ENCODE measurements at places on chromosomes 5 and 9.
A peak's percentile ranks its signal among the peaks of the same experiment; 100 is the strongest.

GRCh38 chr9:78663369-78663768 is 366.4 kb downstream of the PSAT1 start:
- H3K4me3 ChIP-seq, result no peak overlapping the region
- no peaks in the 10 kb centered on the region for H3K36me3 ChIP-seq
- no peak for DNase-seq

DNA sequence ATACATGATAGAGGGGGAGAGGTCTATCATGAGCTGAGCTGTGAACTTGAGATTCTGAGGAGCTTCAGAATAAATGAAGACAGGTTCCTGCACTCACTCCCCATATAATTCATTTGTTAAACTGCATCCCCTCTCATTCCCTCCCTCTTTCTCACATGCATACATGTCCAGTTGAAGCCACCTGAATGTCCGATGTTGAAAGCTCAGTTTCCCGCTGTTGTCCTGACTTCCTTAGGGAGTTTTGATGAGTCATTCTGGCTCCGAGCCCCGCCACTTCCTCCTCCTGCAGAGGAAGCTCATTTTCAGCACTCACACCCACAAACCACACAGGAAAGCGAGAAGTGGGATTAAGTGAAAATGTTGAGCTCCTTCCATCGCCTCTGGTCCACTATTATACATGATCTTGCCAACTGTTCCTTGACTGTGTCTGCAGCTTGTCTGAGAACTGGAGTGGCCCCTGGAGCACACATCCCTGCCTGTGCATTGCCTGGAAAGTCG is 121.2 kb downstream of the CEMIP2 start:
- no peaks in the 10 kb centered on the region for H3K27me3 ChIP-seq
- H3K36me3 ChIP-seq, result no peaks in the 10 kb centered on the region
- H3K27ac ChIP-seq, result no peak overlapping the region
- peak overlapping the region; percentile 39 for H3K4me3 ChIP-seq
- H3K4me1 ChIP-seq, result peaks cover 17% of the 10 kb centered on the region

DNA sequence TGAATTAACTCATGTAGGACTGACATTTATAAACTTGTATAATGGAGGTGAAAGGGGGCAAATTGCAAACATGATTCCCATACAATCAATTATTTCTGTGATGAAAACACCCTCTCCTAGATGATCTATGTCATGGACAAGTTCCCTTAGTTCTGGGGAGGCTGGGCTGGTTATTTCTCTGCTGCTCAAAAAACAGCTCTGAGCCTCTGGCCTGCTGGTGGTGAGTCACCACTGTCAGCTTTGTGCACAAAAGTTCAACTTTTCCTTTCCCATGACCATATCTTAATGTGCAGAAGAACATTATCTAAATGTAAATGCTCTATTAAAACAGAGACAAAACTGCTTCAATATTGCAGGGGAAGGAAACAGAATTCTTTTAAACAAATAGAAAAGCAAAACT is 85.0 kb downstream of the HMHB1 start:
- H3K27me3 ChIP-seq, result no peaks in the 10 kb centered on the region
- H3K4me1 ChIP-seq, result peaks cover 4% of the 10 kb centered on the region
- no peak overlapping the region for H3K27ac ChIP-seq
- no peaks in the 10 kb centered on the region for H3K36me3 ChIP-seq

GRCh38 chr5:13478831-13479465 is 465.5 kb downstream of the DNAH5 start:
- H3K36me3 ChIP-seq, result no peaks in the 10 kb centered on the region
- H3K4me3 ChIP-seq, result no peak overlapping the region
- H3K27ac ChIP-seq, result no peak overlapping the region
- no peaks in the 10 kb centered on the region for H3K27me3 ChIP-seq
- H3K4me1 ChIP-seq, result no peaks in the 10 kb centered on the region

DNA sequence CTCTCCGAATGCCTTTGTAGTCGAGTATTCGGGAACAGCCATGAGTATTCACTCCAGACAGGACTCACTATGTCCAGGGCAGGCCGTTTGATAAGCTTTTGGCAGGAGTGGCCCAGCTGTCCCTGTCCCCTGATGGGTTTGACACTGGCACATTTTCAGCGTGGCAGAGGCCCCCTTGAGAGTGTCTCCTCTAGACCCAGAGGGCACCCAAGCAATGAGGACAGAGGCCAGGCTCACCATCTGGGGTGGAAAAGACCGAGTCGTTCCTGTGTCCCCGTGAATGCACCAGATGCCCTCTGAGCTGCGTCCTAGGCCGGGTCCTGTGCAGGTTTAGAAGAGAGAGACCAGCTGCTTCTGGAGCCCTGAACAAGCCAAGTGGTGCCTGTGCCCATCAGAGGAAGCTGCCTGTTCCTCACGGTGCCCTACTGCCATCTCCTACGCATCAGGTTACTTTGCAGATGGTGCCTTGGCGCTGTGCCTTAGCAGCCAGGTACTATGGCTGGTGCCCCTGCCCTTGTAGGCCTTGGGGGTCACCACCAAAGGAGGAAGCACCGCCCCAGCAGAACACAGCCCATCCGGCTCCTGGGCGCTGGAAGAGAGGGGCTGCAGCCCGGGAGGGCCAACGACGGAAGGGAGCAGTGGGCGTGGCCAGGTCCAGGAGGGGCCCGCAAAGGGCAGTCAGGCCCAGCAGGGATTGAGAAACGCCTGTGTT is 42.4 kb downstream of the LRSAM1 start:
- no peak for DNase-seq
- H3K36me3 ChIP-seq, result peaks cover 9% of the 10 kb centered on the region
- no peaks in the 10 kb centered on the region for H3K27me3 ChIP-seq
- H3K27ac ChIP-seq, result no peak overlapping the region

- H3K36me3 ChIP-seq, result no peaks in the 10 kb centered on the region
- no peak overlapping the region for H3K27ac ChIP-seq
- no peaks in the 10 kb centered on the region for H3K4me1 ChIP-seq
- no peak for DNase-seq
Observed at GRCh38 chr5:108361239-108361638, 20.7 kb downstream of the FBXL17 start.

GRCh38 chr9:124005029-124005771 is 6.4 kb upstream of the LHX2 start:
- H3K4me3 ChIP-seq, result no peak overlapping the region
- H3K36me3 ChIP-seq, result no peaks in the 10 kb centered on the region
- H3K27ac ChIP-seq, result no peak overlapping the region
- DNase-seq, result no peak

DNA sequence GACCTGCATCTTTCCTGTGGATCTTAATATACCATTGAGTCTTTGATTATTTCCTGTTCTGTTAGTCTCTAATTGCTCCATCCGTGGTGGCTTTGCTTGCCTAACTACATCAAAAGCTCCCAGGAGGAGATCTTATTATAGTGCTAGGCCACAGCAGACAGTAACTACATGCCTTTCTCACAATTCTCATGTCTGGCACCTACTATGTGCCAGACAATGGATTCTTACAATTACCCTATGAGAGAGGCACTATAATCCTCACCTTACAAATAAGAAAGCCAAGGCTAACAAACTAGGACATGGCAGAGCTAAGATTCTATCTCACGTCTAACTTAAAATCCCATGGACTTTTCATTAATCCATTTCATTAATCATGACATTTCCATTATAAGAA is 70.3 kb upstream of the TARS1 start:
- DNase-seq, result no peak
- no peaks in the 10 kb centered on the region for H3K4me1 ChIP-seq
- no peaks in the 10 kb centered on the region for H3K36me3 ChIP-seq
- H3K4me3 ChIP-seq, result no peak overlapping the region

- DNase-seq, result no peak
- no peaks in the 10 kb centered on the region for H3K27me3 ChIP-seq
- peaks cover 16% of the 10 kb centered on the region for H3K4me1 ChIP-seq
- H3K27ac ChIP-seq, result no peak overlapping the region
- no peak overlapping the region for H3K4me3 ChIP-seq
Observed at GRCh38 chr5:33445798-33446197, 5.0 kb downstream of the TARS1 start.

DNA sequence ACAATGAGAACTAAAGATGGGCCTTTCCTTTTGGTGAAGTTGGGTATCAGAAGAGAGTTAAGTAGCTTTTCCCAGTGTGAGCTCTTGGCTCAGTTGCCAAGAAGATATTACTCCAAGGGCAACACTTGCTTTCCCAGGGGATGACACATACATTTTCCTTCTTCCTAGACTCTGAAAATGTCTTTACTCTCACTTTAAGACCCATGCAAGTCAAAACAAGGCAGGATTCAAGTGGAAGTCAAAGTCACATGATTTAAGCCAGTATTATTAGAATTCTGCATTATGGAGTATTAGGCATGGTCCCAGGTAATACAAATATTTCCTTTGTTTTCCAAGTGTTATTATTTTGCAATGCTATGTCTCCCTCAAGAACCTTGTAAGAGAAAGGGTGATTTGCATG is 175.1 kb downstream of the PPP2R2B start:
- no peak overlapping the region for H3K27ac ChIP-seq
- no peaks in the 10 kb centered on the region for H3K27me3 ChIP-seq
- H3K4me1 ChIP-seq, result no peaks in the 10 kb centered on the region
- no peak for DNase-seq
- H3K4me3 ChIP-seq, result no peak overlapping the region
- H3K36me3 ChIP-seq, result no peaks in the 10 kb centered on the region

DNA sequence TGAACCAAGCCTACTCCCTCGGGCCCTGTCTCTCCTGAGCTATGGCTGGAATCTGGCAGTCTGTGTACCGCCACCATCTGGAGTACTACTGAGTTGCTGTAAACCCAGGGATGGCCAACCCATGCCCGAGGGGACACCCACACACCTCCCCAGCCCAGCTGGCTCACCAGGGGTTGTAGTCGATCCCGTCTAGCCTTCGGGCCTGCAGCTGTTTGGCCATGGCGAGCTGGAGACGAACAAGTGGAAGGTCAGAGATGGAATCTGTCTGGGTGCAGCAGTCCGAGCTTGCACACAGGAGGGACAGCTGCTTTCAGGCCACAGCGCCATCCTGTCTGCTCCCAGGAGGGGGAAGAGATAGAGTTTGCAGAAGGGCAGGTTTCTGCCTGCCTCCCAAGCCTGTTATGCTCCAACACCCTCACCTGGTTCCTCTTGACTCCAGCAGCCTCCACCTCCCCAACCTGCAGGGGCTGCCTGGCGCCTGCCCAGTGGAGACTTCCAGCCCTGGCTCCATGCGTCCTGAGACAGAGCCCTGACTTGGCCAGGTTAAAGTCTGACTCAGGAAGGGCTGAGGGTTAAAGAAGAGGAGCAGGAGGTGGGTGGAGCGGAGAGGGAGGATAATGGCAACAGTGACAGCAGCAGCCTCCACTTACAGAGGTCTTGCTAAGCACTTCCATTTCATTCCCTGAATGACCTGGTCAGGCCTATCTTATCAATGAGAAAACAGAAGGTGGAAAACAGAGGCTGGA is 15.8 kb upstream of the SPOUT1 start:
- H3K4me3 ChIP-seq, result no peak overlapping the region
- no peaks in the 10 kb centered on the region for H3K27me3 ChIP-seq
- no peaks in the 10 kb centered on the region for H3K36me3 ChIP-seq
- H3K27ac ChIP-seq, result no peak overlapping the region

- H3K27me3 ChIP-seq, result no peaks in the 10 kb centered on the region
- H3K27ac ChIP-seq, result peak overlapping the region; percentile 79
- H3K36me3 ChIP-seq, result no peaks in the 10 kb centered on the region
- H3K4me1 ChIP-seq, result peaks cover 13% of the 10 kb centered on the region
- H3K4me3 ChIP-seq, result peak overlapping the region; percentile 77
Observed at GRCh38 chr5:90410178-90410762, 714 bp upstream of the CETN3 start.
